Stimulated activated CD4-positive, alpha-beta T cell treated with anti-CD3 and anti-CD28 coated beads, TNF-alpha, amount 100 ng/mL, for 48 hours (primary cell): ENCODE measurements at places on chromosomes 1 and 21.

DNA sequence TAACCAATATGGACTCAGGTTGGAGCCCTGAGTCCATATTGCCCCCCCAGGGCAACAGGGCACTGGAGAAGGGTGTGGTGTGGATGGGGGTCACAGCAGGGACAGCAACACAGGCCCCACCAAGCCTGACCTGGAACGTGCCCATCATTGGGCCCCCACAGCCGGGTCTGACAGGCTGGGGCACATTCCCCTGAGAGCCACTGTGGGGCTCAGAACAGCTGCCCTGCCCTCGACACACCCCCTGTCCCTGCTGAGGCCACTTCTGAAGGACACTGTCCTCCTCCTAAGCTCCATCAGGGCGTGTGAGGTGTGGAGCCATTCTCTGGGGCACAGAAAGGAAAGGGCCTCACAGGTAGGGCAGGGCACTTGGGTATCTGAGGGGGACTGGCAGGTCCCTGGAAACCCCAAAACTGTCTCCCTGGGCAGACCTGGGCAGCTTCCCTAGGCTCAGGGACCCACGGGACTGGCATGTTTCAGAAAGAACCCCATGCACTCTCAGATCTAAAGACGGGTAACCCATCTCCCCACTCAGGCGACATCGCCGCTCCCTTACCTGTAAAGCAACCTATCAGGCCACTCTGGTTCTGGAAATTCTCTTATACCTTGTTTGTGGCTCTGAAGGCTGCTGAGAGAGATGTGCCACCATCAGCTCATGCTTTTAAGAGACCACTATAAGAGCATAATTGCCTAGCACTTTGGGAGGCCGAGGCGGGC is 95.5 kb downstream of the DMRTB1 start:
- DNase-seq = no peak

- DNase-seq = no peak
These were observed 23.6 kb downstream of the RGSL1 start for GRCh38 chr1:182473556-182473955.

DNA sequence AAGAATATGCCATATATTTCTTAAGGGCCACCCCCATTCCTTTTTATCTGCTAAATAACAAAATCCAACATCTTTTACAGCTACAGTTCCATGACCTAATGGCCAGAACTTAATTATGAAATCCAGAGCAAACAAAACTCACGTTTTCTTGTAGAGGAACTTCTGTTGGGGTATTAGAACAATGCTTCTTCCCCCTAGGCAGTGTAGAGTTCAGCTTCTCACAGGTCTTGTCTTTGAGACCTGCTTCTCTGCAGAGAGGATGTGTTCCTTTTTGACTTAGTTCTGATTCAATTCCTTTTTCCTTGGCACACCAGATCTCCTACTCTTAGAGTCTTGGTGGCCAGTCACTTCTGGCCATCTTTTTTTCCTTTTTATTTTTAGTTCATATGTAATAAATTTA is 22.2 kb downstream of the VAV3 start:
- no peak for DNase-seq

GRCh38 chr1:85019994-85020393 is 23.1 kb upstream of the MCOLN2 start:
- DNase-seq = no peak

DNA sequence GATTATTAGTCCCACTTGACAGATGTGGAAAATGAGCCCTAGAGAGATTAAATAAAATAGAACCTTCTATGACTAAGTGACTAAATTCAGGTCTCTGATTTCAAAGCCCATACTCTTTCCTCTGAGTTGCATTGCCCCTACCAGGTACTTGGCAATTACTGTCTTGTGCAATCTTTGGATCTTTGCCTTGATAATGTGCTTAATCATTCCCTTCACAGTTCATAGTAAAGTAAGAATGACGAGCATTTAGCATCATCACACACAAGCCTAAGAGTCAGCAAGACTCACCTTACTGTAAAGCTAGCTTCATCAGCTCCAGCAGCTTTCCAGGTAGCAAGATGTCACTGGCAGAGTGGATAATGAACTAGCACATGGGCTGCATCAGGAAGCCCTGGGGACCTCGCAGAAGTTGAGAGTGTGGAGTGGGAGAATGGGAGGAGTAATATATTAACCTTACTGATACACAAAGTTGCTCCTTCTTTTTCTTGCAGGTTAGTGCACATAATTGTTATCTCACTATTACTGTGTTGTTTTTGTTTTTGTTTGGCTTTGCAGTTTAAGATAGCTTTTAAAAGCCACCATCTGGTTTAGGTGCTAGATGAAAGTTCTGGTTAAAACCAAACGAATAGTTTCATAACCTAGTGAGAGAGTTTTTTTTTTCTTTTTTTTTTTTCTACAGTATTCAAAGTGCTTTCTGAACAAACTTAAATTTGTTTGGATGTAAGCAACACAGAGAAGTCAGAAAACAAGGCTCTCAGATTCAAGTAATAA is 71.8 kb downstream of the PBX1 start:
- DNase-seq = no peak

GRCh38 chr1:30883389-30884172 is 25.0 kb downstream of the SDC3 start:
- no peak for DNase-seq

GRCh38 chr1:111635324-111636009 is 15.9 kb downstream of the RAP1A start:
- DNase-seq = no peak

GRCh38 chr21:36569511-36569910 is 89.6 kb upstream of the CLDN14 start:
- DNase-seq = no peak

- DNase-seq = no peak
These were observed 82.6 kb downstream of the ATF6 start for GRCh38 chr1:161848676-161849075.

DNA sequence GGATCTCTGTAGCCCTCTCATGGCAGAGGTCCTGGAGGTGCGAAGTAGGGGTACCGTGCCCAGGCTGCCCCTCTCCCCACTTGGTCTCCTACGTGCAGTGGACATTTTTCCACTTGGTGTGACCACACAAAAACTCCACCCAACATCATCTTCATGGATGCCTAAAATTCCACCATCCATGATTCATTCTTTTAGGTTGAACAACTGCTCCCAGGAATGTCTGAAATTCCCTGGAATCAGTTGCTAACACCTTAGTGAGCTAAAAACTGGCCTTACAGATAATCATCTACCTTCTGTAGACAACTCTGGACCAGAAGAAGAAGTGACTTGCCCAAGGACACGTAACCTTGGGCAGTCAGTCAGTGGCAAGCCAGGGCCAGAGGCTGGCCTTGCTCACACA is 32.1 kb upstream of the CLIC4 start:
- no peak for DNase-seq

- no peak for DNase-seq
These were observed 10.1 kb downstream of the TMEM63A start for GRCh38 chr1:225872075-225872430.

DNA sequence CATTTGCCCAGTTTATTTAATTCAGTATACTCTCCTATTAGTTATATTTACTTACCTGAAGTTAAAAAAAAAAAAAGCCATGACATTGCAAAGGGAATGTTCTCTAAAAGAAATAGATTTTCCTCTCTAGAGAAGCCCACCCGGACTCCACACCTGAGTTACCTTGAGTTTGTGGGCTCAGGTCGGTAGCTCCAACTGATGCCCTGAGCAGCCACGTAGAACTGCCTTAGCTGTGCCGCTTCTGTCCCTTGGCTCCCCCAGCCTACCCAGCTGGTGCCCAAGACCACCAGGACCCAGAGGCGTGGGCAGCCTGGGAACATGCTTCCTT is 250 bp downstream of the F5 start:
- no peak for DNase-seq

DNA sequence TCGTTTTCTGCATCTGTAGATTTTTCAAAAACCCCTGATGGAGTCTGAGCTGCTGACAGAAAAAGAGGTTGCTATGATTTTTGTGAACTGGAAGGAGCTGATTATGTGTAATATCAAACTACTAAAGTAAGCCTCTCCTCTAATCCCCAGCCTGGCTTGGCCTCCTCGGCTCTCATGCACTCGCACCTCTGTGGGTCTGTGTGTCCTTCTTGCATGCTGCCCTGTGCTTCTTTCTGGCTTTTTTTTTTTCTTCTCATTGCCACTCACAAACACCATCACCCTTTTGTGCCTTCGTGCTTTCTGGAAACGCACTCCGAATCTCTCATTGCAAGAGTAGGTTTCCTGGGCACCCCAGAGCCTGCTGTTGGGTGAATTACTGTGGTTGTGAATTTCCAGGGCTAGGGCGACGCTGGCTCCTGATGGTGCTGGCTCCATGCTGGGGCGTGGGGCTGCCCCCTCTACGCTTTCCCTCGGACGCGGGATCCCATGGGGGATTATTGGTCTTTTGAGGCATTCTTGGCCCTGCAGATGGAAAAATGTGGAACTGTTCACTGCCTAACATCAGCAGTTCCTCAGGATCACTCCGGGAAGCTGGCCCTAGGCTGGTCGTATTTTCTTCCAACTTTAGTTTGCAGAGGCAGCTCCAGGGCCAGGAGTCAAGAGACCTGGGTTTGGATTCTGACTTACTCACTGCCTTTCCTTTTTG is 56.8 kb downstream of the ATP5PO start:
- no peak for DNase-seq

GRCh38 chr21:29232530-29233255 is 66.0 kb upstream of the BACH1 start:
- DNase-seq = no peak

DNA sequence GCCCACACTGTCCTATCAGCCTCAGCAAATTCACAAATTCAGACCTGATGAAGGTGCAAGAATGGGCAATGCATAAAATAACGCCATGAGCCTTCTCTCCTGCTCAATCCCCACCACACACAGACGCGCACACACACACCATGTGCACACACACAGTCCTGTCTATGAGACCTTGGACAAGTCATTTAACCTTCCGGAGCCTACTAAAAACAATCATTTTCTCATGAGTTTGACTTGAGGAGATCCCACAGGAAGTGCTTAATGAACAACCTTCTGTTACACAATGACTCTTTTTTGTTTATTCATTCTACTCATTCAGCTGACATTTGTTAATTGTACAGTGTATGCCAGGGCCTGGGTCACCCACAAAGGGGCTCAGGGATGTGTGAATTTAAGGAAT is 125.4 kb downstream of the EDEM3 start:
- no peak for DNase-seq

GRCh38 chr1:6691507-6691906 is 10.1 kb downstream of the DNAJC11 start:
- no peak for DNase-seq

GRCh38 chr1:179297105-179297378 is 3.4 kb downstream of the SOAT1 start:
- DNase-seq = no peak

DNA sequence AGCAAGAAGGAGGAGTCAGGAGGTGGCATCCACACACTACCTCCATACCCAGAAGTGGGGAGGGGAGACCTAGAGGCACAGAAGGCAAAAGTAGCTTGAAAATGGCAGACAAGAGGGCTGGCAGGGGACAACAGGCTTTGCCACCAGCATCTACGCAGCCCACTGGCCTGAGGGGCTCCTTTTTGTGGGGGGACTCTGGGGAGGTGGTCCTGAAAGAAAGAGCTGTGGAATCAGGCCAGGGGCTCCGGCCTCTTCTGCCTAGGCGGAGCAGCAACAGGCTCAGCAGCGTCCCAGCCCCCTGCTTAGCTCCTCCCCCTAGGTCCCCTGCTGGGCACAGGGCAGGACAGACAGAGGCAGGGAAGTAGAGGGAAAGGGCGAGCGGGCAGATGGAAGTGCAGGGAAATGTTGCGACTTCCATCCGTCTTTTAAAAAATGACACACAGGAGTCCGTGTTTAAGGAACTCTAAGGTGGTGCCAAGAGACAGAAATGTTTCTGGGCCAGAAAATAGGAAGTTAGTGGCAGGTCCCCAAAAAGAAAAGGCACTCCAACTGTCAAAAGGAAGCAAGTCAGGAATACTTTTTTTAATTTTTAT is 10.0 kb upstream of the LEFTY2 start:
- no peak for DNase-seq

- no peak for DNase-seq
These were observed 9.5 kb upstream of the ACOT11 start for GRCh38 chr1:54538538-54538937.

- no peak for DNase-seq
These were observed 399.9 kb downstream of the HHAT start for GRCh38 chr1:210728437-210729149.

- DNase-seq = no peak
These were observed 5.6 kb upstream of the SLC2A1 start for GRCh38 chr1:42964044-42964812.

- DNase-seq = no peak
These were observed 146.4 kb upstream of the TIAM1 start for GRCh38 chr21:31490443-31490842.

DNA sequence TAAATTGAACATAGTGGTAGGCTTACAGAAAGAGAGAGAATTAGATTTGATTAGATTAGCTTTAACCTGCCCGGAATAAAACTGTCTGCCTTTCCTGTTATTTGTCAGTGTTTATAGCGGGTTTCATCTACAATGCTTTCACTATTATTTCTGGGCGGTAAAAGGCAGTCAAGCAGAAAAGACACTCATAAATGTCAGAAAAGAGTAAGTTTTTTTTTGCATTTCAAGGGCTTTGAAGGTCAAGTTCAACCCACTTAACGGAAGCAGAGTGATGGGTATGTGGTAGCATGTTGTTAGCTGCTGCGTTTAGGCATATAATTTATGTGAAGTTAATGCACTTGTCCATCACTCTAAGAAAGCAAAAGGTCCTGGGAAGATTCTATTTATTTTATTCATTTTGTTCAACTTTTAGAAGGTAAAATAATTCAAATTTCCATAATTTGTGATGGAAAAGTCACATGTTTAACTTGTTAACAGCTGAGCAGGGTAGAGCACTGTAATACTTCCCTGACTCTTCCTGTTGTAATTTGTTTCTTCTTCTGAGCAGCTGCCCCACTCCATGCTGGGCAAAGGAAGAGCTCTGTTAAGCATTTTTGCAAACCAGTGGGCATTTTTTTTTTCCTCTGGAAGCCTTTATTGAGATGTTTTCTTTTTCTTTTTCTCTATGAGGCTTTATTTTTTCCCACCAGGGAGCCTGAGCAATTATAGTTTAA is 220.1 kb downstream of the ST6GALNAC3 start:
- DNase-seq = no peak

DNA sequence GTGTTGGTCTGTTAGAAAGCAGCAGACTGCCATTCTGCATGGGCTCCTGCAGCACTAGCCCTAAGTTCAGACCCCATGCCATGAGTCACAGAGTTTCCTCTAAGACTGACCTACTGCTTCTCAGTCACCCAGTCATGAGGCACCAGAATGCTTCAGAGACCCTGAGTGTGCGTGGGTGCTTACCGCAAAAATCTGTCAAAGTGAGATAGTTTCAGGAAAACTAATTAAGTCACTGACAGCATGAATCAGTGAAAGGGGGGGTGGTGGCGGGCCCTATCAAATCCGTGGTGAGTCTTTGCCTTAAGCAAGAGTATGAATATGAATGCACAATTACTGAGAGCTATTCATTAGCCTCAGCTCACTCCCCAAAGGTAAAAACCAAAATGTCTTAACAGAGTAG is 98.1 kb downstream of the KCTD3 start:
- peak; percentile 0 for DNase-seq

- no peak for DNase-seq
These were observed 12.6 kb upstream of the FMO2 start for GRCh38 chr1:171172471-171172870.

GRCh38 chr1:161259765-161260164 is 1.2 kb downstream of the PCP4L1 start:
- DNase-seq = no peak
